ENCODE measurements at places on chromosomes 13 and 19.
A peak's percentile ranks its signal among the peaks of the same experiment; 100 is the strongest.

- DNase-seq: peak; percentile 40
These were observed 45.4 kb downstream of the ZIC5 start for GRCh38 chr13:99926014-99926731.

DNA sequence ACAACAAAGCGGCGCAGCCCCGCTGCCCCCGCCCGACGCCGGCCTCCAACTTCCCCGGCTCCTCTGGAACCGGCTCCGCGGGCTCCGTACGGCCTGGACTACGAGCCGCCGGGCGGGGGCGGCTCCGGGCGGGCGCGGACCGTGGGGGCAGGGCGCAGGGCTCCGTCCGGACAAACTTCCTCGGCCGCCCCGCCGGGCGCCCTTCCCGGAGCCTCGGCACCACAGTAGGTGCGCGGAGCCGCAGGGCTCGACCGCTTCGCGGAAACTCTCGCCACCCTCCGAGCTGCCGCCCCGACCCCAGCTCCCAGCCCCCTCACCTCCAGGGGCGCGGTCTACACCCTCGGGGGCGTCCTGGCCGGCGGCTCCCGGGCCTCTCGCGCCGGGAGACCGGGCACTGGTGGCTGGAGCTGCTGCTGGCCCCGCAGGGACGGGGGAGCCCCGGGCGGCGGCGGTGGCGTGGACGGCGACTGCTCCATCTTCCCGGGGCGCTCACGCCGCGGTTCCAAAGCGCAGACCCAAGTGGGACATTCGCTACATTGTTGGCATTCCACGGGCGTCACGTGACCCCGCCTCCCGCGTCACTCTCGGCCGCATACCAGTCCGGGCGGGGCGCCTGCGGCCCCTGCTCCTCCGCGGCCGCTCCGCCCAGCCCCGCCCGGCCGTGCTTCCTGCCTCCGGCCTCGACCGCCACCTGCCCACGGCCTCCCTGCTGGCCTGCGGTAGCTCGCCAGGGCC, at the start of gene LATS2:
Gene LATS2, minus strand, starts transcription at position 558 of the 735 bp plus-strand sequence. CDS start 15,560 bp downstream, outside the sequence.
- peak; percentile 2 for DNase-seq

- no peak for DNase-seq
These were observed 251.2 kb upstream of the SGCG start for GRCh38 chr13:22929381-22930126.

DNA sequence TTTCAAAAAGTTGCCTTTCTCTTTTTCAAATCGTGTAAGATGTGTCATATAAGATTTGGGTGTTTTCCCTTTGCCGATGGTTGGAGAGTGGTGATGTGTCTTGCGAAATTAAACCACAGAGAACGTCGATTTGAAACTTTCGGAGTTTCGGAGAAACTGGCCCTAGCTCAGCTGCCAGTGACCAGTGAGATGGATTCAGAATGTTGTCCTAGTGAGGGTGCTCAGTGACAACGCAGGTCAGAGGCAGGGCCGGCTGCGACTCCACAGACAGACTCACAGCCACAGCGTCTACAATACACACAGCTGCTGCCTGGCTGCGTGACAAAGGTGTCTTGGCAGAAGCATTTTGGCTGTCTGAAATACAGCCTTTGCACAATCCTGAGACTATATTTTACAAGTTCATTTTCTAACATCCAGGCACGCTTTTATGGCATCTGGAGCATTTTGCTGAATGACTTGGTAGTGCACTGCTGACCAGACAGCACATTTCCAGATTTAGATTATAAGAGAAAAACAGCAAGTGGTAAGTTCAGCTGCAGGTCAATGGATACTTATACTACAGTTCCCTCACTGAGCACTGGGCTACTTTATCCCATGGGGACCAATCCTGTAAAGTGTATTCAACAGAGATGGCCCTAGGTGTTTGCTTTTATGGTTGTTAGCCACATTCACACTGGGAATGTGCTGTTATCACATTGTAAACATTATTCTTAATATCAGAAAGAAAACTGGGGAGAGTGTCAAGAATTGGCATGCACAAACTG, 207.5 kb downstream of the KCNRG start:
- DNase-seq: no peak

GRCh38 chr19:3671680-3672574, 28.3 kb downstream of the PIP5K1C start:
- DNase-seq: no peak

- no peak for DNase-seq
These were observed 75.5 kb downstream of the ALOX5AP start for GRCh38 chr13:30810801-30811200.

DNA sequence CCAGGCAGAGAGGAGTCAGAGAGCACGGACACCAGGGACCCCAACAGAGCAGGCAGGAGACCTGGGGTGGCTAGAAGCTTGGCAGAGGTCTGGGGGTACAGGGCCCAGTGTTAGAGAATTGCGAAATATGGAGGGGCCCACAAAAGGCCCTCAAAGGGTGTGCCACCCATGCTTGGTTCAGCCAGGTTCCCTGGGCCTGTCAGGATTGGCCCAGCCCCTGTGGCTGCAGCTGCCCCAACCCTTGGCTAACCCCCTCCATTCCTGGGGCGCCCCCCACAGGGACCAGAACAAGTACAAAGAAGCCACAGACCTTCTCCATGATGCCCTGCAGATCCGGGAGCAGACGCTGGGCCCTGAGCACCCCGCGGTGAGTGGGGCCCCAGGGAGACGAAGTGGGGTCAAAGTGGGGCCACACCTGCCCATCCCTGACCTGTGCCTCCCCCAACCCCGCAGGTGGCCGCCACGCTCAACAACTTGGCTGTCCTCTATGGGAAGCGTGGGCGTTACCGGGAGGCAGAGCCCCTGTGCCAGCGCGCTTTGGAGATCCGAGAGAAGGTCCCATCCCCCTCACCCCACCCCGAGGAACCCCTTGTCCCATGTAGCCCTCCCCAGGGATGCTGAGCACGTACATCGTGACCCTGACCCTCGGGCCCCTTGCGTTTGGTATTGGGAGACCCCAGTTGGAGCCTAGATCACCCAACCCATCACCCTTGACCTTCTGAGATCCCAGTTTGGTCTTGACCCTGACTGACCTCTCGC, 8.0 kb downstream of the KLC3 start:
- DNase-seq: no peak

- DNase-seq: no peak
These were observed 214.8 kb upstream of the UBL3 start for GRCh38 chr13:30065181-30065580.

GRCh38 chr13:32150239-32150638, 118.7 kb downstream of the FRY start:
- no peak for DNase-seq

DNA sequence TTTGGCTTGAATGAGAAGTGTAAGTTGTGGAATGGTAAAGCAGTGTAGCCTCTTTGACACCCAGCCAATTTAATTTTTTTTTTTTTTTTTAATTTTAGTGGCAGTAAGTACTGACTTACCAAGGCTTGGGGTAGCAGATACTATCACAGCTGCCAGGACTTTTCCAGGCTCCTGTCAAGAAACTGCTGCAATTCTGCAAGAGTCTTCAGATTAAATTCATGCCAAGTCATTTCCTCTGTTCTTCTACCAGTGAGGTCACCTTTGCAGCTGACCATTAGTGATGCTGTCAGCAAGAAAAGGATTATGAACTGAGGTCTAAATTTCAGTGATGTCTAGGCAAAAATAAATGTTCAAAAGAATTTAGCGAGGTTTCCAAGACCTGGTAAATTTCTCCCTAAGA, 91.2 kb downstream of the GGACT start:
- no peak for DNase-seq

- peak; percentile 50 for DNase-seq
These were observed 55.0 kb downstream of the GGACT start for GRCh38 chr13:100533588-100534041.

GRCh38 chr13:102236830-102237229, 165.0 kb downstream of the FGF14 start:
- DNase-seq: no peak

- DNase-seq: no peak
These were observed at the start of gene CDC42EP5 for GRCh38 chr19:54473071-54473891. Gene CDC42EP5, minus strand, starts transcription at chr19:54473296. Its CDS starts 7,749 bp downstream, at chr19:54465547.

DNA sequence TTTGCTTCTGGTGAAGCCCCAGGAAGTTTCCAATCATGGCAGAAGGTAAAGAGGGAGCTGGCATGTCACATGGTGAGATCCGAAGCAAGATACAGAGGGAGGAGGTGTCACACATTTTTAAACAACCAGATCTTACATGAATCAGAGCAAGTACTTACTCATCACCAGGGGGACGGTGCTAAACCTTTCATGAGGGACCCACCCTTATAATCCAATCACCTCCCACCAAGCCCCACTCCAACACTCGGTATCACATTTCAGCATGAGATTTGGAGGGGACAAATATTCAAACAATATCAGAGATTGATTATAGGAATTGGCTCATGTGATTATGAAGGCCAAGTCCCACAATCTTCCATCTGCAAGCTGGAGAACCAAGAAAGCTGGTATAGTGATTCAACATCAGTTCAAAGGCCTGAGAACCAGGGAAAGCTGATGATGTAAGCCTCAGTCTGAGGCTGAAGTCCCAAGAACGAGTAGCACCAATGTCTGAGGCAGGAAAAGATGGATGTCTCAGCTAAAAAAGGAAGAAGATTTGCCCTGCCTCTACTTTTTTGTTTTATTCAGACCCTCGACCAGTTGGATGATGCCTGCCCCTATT, 58.6 kb upstream of the WDFY2 start:
- no peak for DNase-seq

DNA sequence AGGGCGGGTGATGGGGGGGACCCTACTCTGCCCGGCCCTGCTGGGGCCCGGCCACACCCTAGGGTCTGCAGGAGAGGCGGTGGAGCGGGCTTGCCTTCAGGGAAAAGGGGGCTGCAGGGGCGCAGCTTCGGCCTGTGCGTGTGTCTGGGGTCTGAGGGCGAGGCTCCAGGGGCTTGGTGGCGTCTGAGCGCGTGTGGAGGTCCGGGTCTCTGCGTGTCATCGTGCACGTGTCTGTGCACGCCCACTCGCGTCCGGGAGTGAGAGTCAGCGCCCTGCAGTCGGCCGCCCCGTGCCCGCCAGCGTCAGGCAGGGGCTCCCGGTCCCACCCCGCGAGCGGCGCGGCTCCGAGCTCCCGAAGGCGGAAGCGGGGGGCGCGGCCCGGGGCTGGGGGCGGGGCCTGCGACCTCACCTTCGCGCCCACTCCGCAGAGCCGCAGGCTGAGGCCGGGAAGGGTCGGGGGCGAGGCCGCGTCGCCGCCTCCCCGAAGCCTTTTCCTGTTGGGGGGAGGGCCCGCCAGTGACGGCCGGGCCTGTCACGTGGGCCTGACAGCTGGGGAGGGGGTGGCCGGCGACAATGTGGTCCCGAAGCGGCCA, at the start of gene ARHGAP45:
Gene ARHGAP45, plus strand, starts transcription at position 420 of the 593 bp plus-strand sequence. CDS start 239 bp downstream, outside the sequence.
- no peak for DNase-seq

- DNase-seq: peak; percentile 86
These were observed 744 bp upstream of the POU2F2 start for GRCh38 chr19:42132851-42133528.

GRCh38 chr19:38759590-38760003, 13.7 kb downstream of the LGALS7 start:
- no peak for DNase-seq

DNA sequence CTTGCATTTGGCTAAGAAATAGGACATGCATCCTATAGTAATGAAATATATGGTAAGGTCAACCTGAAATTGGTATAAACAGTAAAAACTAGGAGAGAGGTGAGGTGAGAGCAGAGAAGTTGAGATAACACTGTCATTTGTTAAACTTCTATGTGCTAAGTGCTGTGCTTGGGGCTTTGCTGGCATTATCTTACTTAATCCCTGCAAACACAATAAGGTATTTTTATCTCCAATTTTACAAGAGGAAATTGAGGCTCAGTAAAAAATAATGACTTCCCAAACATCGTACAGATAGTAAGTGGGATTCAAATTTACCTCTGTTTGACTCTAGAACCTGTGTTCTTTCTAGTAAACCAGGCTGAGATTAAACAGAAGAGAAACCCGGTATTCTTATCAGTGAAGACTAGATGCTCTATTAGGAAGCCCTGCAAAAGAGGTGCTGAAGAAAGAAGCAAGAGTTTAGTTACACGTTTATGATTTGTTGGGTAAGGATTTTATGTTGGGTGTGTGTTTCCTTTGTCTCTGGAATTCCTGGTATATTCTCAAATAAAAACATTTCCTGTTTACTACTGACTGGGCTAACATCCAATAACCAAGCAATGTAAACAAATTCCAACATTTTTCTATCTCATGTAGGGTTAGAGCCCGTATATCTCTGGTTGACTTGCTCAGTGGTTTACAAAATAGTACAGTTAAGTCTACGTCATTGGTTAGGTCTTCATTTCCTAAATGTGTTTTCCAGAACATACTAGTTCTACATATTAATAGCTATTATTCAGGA, 137.3 kb upstream of the FNDC3A start:
- DNase-seq: no peak

DNA sequence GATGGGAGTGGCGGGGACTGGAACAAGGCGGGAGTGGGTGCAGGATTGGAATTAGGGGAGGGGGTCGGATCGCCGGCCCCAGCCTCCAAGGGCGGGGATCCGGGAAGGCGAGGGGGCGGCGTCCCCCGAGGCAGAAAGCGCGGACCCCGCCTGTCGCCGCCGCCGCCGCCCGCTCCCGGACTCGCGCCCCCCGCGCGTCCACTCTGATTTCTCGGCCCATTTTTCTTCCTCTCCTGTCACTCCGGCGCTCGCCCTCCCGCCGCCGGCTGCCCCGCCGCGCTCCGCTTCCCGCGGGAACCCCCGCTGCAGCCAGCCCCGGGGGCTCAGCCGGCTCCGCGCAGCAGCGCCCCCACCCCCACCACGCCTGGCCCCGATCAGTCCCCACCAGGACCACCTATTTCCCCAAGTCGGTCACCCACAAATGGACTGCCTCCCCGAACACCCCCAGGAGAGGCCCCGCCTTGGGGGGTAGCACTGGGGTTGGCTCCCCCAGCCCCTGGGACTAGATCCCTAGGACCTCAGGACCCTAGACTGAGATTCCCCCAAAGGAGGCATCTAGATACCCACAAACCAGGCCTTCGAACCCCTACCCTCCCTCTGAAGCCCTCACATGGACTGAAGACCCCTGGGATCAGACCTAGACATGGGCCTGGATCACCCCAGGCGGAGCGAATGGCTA, 12.6 kb upstream of the ERFL start:
- DNase-seq: no peak

GRCh38 chr19:8308891-8309291, 733 bp upstream of the CD320 start:
- no peak for DNase-seq

DNA sequence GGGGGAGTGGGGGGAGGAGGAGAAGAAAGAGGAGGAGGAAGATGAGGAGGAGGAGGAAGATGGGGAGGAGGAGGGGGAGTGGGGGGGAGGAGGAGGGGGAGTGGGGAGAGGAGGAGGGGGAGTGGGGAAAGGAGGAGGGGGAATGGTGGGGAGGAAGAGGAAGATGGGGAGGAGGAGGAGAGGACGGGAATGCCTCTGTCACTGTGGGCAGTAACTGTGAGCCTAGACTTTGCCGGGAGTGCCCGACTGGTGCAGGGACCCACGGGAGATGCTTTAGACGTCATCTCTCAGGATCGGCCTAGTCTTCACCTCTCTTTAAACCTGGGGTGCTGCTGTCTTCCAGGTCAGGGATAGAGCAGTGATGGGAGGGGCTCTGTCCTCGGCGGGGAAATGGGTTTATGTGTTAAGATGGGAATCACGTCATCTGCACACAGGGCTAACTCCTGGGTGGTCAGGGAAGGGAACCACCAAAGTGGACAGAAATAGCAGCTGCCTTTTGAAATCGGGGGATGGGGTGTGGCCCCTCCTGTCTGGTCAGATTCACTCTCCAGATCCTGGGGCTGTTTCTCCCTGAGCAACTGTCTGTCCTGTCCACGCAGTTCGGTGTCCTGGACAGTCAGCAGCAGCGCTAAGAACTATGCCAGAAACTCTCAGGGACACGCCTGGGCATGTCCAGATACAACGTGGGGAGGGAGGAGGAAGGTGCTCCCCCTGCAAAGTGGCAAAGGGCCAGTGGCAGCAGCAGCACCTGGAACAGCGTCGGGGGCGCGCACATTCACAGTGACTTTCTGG, 26.9 kb downstream of the GAS6 start:
- peak; percentile 50 for DNase-seq
